ENCODE measurements at places on chromosomes 2 and 18.

DNA sequence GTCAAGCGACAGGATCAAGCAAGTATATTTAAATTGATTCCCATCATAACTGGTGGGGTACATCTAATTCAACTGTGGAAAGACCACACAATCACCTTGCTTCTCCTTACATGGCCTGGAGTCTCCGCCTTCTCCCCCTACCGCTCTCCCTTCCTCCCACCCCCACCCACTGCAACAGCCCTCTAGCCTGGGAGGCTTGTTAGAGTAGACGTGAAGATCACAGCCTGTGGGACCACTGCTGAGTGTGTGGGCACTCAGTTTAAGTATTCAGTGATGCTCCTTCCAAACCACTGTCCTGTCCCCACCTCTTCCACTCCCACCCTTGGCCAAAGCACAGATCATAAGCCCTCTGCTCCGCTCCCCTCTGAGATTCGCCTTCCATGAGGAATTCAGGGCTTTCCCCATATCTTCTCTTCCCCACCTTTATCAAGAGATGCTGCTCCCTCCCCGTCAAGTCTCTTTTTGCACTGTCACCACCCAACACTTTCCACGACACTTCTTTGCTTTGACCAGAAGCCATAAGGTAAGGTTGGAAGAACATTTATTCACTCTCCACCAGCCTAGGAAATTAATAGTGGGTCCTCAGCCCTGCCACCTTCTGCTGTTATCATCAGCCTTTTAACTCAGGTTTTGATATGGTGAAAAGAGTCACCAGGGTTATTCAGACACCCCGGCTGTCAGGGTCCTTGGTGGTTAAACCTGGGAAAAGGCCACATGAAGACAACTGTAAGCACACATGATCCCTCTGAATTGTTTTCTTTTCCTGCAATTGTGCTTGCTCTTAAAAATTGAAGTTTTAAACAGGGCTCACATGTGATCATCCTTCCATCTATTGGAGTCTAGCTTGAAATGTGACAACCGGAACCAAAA lies 1.7 kb downstream of the METTL4 start:
- DNase-seq, result no peak

DNA sequence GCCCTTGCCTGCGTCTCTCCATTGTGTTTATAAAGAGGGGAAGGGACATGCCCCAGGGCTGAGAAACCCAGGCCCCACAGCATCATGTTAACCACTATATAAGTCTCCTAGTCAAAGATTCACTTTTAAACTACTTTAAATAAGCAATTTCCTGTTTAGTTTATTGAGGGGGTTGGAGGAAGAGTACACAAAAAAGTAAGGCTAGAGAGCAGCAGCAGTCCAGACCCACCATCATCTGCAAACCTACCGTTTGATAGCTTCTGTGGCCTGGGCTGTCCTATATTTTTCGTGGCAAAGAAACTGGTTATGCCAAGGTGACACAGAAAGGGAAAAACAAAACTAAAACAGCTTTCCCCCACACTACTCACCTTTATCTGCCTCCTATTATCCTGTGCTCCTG lies 646.1 kb downstream of the IRS1 start:
- DNase-seq, result no peak

DNA sequence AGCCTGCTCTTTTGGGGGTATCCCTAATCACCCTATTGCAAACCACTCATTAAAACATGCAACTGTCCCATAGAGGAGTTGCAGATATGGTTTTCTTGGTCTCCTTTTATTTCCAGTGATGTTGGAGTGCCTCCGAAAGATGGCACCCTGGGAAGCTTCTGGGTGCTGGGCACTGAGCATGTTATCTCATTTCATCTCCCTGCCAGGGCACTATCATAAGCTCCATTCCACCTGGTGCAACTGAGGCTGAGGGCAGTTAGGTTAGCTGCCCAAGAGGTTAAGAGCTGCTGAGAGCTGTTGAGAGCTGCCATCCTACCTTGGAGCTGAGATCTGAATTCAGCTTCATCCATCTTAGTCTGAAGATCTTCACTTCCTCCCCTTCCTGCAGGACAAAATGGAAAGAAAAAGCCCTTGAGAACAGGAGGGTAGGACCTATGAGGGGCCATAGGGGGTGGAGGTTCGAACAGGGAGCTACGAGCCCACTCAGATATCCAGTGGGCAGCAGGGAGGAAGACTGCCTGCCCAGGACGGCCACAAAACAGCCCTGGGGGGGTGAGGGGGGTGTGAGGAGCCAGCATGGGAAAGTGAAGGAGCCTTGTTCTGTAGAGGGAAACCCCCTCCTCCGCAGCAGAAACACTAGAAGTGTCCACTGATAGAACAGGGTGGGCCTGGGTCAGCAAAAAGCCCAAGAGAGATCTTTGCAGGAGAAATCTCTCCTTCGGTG lies 202.5 kb downstream of the ZFP36L2 start:
- DNase-seq, result no peak

DNA sequence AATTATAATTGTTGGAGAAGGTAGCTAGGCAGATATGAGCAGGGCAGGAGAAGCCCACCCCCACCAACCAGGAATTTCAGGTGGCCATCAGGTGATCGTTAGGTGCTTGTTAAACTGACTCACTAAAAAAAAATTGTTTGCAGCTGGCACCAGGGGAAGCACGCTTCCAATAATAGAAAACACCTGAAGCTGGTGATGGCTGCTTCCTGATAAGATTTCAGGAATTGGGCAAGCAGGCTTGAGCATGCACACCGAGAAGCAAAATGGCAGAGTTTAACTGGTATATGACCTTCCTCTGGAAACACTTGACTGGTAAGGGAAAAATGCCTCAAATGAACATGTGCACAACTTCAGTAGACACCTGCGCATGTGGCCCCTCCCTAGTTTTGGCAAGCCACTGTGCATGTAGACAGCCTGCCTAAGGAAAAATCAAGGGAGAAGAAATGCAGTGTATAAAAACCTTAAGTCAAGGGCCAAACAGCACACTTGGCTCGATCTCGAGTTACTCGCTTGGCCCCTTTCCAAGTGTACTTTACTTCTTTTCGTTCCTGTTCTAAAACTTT lies 292.8 kb downstream of the CCDC85A start:
- no peak for DNase-seq

DNA sequence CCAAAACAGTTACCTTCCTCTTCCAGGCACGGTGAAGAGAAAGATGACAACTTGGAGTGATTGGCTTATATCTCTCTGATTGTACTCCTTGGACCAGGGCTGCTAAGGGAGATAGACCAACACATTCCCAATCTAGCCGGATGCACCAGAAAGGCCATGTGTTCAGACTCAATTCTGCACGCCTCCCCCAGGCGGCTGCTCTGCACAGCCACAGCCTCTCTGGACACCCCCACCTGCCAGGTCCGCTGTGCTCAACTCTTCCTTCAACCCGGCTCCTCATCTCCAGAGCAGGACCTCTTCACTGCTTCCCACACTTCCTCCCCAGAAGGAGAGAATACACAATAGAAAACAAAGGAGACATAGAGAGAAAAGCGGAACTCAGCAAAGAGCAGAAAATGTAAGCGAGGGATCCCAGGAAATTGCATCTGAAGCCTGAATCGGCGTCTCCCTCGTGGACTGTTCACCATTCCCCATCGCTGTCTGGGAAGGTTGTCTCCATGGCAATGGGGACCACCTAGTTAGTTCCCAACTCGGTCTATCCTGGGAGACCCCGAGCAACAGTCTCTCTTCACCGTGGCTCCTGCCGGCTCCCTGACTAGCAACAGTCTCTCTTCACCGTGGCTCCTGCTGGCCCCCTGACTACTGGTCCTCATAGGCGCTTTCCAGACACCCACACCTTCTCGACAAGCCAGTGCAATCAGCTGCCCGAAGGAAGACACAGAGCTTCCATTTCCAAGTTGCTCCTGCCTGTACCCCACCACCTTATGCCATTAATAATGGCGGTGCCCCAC lies 361.7 kb upstream of the MYT1L start:
- DNase-seq, result no peak

All from stimulated activated CD4-positive, alpha-beta T cell treated with anti-CD3 and anti-CD28 coated beads, Interleukin-1b, Interleukin-23, amount 100 ng/mL, for 48 hours (primary cell).